ENCODE measurements at places on chromosomes 1 and 21.

GRCh38 chr1:162551969-162552683 is 9.4 kb upstream of the UAP1 start:
- DNase-seq: no peak

DNA sequence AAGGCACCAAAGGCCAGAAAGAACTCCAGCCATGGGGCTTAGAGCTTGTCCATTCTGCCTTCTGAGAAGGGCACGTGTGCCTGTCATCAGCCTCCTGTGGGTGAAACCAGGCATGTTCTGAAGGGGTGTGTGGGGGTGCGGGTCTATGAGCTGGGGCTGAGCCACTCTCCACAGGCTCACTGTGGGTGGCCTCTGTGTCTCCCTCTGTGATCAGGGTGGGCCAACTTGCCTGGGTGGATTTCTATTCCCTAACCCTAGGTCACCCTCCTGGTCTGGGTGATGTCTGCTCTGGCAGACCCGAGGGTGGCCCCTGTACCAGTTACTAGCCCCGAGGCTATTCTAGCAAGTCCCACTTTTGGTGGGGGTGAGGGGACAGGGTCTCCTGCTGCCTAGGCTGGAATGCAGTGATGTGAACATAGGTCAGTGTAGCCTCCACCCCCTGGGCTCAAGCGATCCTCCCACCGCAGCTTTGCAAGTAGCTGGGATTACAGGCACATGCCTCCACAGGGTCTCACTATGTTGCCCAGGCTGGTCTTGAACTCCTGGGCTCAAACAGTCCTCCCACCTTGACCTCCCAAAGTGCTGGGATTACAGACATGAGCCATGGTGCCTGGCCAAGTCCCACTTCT is 94.4 kb downstream of the TRIM11 start:
- no peak for DNase-seq

DNA sequence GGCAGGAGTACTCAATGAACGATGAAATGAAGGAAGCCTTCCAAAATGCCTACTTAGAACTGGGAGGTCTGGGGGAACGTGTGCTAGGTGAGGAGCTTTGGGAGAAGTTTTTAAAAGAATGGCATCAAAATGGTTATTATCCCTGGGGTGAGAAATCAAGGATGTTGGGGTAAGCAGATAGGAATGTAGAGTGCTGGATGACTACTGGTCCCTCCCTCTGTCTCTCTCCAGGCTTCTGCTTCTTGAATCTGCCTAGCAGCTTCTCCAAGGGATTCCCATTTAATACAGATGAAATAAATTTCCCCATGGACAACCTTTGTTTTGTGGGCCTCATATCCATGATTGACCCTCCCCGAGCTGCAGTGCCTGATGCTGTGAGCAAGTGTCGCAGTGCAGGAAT is 19.0 kb upstream of the CASQ1 start:
- no peak for DNase-seq

DNA sequence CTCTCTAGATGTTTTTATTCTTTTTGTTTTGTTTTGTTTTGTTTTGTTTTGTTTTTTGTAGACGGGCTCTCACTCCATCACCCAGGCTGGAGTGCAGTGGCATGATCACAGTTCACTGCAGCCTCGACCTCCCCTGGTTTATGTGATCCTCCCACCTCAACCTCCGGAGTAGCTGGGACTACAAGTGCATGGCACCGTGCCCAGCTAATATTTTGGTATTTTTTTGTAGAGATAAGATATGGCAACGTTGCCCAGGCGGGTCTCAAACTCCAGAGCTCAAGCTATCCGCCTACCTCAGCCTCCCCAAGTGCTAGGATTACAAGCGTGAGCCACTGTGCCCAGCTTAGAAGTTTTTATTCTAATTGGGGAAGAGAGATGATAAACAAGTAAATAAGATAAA is 13.3 kb upstream of the TP53BP2 start:
- DNase-seq: no peak

- DNase-seq: no peak
These were observed 63.0 kb upstream of the RGS1 start for GRCh38 chr1:192512426-192513162.

- no peak for DNase-seq
These were observed 20.7 kb upstream of the GNG4 start for GRCh38 chr1:235670157-235670776.

DNA sequence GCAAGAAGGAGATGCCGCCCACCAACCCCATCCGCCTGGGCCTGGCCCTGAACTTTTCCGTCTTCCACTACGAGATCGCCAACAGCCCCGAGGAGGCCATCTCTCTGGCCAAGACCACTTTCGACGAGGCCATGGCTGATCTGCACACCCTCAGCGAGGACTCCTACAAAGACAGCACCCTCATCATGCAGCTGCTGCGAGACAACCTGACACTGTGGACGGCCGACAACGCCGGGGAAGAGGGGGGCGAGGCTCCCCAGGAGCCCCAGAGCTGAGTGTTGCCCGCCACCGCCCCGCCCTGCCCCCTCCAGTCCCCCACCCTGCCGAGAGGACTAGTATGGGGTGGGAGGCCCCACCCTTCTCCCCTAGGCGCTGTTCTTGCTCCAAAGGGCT is 732 bp downstream of the SFN start:
- DNase-seq: no peak

DNA sequence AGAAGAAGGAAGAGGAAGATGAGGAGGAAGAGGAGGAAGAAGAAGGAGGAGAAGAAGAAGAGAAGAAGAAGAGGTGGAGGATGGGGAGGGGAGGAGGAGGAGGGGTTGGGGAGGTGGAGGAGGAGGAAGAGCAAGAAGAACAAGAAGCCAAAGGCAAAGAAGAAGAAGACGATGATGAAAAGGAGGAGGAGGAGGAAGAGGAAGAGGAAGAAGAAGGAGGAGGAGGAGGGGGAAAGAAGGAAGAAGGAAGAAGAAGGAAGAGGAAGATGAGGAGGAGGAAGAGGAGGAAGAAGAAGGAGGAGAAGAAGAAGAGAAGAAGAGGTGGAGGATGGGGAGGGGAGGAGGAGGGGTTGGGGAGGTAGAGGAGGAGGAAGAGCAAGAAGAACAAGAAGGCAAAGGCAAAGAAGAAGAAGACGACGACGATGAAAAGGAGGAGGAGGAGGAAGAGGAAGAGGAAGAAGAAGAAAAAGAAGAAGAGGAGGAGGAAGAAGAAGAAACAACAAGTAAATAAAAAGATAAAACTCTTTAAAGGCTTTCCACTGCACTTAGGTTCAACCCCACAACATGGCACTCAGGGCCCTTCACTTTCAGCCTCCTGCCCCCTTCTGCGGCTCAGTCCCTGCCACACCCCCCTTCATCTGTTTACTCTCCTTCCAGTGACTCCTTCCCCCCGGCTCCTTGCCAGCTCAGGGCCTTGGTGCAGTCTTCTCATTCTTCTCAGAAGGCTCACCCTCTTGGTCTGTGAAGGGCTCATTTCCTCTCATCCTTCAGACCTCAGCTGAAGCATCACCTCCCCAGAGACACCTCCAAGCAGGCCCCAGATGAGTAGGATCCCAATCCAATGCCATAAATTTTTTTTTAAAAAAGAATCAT is 114.0 kb downstream of the KCNN3 start:
- DNase-seq: no peak

- DNase-seq: no peak
These were observed at the start of gene RGS21 for GRCh38 chr1:192316942-192317450. Gene RGS21, plus strand, starts transcription at chr1:192316992. Its CDS starts 26,045 bp downstream, at chr1:192343037.

GRCh38 chr1:39965044-39965443 is 10.1 kb downstream of the MFSD2A start:
- no peak for DNase-seq

Data from CD4-positive, alpha-beta T cell treated with Interleukin-2 at 100 ng/mL for 4 hours (primary cell).